ENCODE measurements at places on chromosomes 3 and 15. TPM values are rescaled to one million over a fixed set of nuclear protein-coding genes. Genes with fewer than 3 reads are reported as not detected.
A peak's percentile ranks its signal among the peaks of the same experiment; 100 is the strongest.

DNA sequence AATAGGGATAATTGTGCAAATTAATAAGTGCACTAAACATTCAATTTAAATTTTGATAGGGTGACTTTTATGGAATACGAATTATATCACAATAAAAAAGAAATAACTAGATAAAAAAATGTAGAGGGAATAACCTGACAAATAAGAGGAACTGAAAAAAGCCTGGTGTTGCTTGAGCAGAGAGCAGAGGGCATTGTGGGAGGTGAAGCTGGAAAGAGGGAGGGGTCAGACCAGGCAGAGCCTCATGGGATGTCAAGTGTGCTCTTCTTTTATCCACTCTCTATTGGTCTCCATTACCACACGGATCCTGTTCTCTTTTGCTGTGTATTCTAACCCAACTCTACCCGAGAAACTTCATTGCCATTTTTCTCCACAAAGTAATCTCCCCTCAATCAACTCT is 264.0 kb upstream of the CRBN start:
- no peak for DNase-seq

DNA sequence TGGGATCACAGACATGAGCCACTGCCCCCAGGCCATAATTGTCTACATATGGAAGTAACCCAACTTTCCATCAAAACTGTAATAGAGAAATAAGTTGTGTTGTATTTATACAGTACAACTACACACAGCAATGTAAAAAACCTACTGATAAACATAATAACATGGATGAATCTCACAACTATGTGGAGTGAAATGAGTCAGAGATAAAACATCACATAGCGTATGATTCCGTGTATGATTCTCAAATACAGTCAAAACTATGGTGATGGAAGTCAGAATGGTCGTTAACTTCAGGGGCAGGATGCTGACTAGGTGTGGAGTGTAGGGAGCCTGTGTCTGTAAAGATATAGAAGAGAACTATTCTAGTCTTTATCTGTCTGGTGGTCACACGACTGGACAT is 332.7 kb upstream of the SLCO3A1 start:
- no peak for DNase-seq

DNA sequence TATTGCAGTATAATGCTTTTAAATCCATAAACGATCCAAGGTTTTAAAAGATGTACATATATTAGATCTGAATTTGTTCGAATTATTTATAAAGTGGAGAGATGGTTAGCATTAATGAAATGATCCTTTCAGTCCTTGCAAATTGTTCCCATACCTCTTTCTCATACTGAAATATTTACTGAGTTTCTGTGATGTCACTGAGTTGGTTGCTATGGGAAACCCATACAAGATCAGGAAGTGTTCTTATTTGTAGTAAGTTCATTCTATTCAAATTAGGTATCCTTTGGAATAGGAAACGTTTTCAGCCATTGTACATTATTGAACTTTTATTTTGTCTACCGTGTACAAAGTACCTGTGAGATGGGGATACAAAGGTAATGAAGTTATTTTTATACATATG is 73.2 kb upstream of the CHL1 start:
- DNase-seq, result no peak

GRCh38 chr3:9915254-9916141 is 1.4 kb upstream of the IL17RC start:
- peak; percentile 58 for DNase-seq

CCR9 gene
- 0.08 TPM for polyA plus RNA-seq

KY gene
- polyA plus RNA-seq, result 1.7 TPM

GOLGA6A gene
- 0.31 TPM for polyA plus RNA-seq

WNT7A gene
- polyA plus RNA-seq, result 0.04 TPM

Measured in left renal cortex interstitium (tissue), 4 donors.